ENCODE measurements at places on chromosomes 12 and 14.
A peak's percentile ranks its signal among the peaks of the same experiment; 100 is the strongest.

DNA sequence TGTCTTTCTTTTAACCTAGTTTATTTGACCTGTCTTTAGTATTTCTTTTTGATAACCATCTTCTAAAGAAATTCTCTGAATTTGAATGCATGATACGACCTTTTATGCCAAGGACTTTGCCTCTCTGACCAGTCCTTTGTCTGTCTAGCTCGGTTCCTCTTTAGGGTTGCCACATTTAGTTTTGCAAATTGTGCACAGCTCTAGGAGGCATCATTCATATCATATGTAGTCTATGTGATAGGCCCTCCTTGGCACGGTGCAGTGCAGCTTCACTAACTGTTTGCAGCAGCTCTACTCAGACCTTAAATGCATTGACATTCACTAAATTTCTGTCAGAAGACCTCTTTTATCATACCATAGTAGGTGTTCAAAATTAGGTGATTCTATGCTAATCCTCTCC, 75.6 kb downstream of the USP15 start:
- no peak for DNase-seq

DNA sequence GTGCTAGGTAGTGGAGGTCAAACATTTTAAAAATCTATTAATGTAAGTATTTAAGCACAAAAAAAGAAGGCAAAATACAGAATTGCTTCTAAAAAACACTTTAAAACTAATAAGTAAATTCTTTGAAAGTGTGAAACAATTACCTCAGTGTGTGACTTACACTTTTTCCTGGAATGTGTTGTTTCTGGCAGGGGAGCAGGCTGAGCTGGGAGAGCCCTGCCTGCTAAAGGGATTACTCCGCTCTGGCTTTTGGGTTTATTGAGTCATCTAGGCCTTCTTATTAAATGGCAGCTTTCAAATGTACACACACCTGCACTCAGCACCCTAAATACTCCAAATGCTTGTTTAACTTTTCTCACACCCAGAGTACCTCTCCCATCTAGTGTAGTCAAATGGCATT, 279.8 kb downstream of the AKAP6 start:
- DNase-seq, result peak; percentile 86

GRCh38 chr12:130026608-130027176, 122.9 kb upstream of the TMEM132D start:
- peak; percentile 12 for DNase-seq

- no peak for DNase-seq
These were observed 28.5 kb upstream of the NFYB start for GRCh38 chr12:104166465-104166864.

GRCh38 chr12:52261208-52261484, 13.3 kb upstream of the KRT86 start:
- no peak for DNase-seq
